ENCODE measurements at places on chromosomes 3 and 15. TPM values are rescaled to one million over a fixed set of nuclear protein-coding genes. Genes with fewer than 3 reads are reported as not detected.
A peak's percentile ranks its signal among the peaks of the same experiment; 100 is the strongest.

DNA sequence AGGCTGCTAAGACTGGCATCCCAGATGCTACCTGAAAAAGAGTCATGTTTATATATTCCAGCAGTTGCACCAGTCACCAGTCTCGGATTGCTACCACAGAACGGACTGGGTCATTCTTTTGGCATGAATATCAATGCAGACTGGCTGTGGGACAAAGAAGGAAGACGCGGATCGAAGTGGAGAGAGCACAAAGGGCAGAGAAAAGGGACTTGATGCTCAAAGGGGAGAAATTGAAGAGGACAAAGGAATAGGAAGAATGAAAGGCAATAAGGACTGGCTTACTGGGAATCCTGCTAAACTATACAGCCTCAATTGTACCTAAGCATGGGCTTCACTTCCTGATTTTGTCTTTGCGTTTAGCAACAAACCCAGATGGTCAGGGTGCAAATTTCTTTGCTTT lies 15.3 kb upstream of the DIS3L start:
- no peak for DNase-seq

DNA sequence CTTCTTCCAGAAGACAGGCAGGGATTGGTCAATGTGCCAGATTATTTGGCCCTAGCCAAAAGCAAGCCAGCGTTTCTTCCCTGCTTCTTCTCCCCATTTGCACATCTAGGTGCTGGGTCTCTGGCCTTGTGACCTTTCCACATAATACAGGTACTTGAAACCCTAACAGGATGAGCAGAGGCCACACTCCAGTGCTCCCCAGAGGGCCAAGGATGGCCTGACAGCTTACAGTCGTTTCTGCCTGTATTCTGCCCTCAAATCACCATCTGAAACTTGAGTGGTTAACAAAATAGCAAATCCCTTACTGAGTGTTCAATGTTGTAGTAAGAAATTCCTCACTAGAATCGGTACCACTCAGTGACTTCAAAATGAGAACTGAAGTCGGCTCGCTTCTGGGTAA lies 29.1 kb downstream of the MKRN2 start:
- DNase-seq = no peak

DNA sequence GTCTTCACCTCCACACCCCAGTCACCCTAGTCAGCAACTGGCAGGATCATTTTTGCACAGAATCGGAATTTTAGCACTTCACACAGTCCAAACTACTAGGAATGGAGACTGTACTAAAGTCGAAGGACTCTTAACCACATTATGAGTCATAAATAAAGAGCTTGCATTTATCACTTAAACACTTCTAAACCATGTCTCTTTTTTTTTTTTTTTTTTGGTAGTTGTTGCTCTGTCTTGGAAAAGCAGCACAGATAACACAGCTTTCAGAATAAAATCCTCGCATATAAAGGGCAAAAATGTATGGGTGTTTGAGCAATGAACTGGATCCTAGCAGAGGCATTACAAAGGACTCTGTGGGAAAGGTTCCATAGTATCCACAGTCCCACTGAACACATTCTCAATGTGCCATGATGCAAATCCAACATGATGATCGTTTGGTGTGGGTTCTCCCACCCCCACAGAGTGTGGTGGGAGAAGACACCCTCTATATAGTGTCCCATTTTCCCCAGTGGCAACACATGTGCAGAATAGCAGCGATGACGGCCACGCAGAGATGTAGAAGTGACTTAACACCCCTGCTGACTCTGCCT lies 47.1 kb downstream of the FOXP1 start:
- peak; percentile 72 for DNase-seq

SERPINI2 gene
- polyA plus RNA-seq = not detected

GRCh38 chr3:26621176-26621575 lies 1.4 kb upstream of the LRRC3B start:
- DNase-seq = peak; percentile 33
